NCI-H1092 treated with DMSO at 0.1 percent for 48 hours (cell line): ENCODE measurements at places on chromosomes 3 and 15.
A peak's percentile ranks its signal among the peaks of the same experiment; 100 is the strongest.

- no peak for DNase-seq
These were observed 64.2 kb upstream of the NR2C2 start for GRCh38 chr3:14883226-14883625.

GRCh38 chr15:83445643-83446042 lies 1.5 kb upstream of the SH3GL3 start:
- DNase-seq: no peak

DNA sequence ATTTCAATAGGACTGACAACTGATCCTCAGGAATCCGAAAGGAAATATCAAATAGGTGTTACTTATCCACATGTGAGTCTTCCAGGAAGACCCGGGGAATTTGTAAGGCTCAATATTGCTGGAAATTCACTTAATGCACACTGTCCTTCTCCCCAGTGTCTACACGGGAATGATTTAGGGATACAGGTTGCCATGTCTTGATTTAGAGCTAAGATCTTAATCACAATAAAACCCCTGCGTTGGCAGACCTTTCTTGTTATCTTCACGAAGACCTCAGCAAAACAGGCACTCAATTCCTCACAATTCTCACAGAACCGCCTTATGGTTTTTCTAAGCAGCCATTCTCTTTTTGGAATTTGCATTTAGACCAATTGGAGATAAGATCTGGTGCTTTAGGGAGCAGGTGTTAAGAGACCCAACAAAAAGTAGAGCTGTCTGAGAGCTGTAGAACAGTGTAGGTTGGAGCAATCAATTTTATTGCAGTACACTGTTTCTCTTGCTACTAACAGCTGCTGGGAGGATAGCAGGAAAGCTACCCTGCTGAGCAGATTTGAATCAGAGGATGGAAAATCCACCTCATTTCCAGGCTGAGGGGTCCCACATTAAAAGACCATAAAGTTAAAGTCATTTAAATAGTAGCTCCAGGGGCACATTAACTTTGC lies 925.7 kb downstream of the EPHA3 start:
- peak; percentile 42 for DNase-seq

GRCh38 chr3:184167786-184168185 lies 6.9 kb upstream of the AP2M1 start:
- DNase-seq: no peak

GRCh38 chr3:123282461-123282860 lies 80.7 kb downstream of the SEC22A start:
- DNase-seq: no peak

DNA sequence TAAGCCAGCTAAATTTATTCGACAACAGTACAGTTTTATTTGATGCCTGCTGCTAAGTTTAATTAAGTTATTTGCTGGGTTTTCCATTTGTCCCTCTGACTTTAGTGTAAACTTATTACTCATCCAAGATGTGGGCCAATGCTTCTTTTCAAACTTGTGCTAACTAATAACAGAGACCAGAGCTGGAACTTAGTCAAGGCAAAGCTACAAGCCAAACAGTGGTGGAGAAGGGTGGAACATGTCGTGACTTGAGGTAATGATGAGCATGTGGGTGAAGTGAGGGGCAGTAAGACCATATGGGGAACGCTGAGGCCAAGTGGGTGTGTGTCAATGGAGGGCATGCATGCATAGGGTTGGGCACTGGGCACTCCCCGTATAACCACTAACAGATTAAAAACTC lies 63.9 kb downstream of the NMD3 start:
- no peak for DNase-seq
